ENCODE measurements at places on chromosomes 4 and X.
A peak's percentile ranks its signal among the peaks of the same experiment; 100 is the strongest.

DNA sequence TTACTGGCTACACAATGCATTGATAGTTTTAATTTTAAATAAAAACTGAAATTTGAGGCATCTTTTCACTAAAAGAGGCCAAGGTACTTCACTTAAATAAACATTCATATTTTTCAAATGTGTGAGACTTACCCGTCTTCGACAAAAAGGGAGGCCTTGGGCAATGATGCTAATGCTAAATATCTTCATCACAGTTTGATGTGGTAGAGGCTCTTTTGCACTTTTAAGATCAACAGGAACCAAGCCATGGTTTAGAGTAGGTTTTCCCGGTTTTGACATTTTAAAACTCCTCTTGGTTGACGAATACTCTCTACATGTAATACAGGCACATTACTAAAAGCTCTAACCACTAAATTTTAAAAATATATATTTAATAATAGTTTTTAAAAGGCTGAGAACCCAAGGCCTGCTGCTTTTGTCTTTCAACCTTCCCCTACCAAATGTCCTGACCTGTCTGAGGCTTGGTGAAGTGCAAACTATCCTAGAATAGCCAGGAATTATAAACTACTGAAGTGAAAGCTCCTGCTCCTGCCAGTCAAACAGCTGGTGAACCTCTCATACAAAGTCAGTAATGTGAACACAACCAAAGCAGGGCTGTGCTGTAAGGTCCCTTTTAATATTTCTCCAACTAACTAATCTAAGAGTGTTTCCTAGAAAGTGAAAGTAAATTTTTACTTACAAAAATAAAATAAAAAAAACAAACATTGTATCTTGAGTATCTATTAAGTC is 153.7 kb downstream of the FBXW7 start:
- no peak for DNase-seq

DNA sequence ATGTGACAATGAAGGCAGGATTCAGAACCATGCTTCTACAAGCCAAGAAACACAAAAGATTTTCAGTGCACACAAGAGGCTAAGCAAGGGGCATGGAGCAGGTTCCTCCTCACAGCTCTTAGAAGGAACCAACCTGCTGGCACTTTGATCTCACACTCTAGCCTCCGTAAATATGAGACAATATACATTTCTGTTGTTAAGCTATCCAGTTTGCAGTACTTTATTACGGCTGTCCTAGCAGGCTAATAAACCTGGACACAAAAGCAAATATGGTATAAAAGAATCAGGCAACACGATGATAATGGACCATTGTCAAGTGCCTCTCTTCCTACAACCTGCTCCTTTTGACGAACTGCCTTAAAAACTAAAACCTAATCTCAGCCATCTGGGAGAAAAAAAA is 114.5 kb downstream of the ZAR1 start:
- DNase-seq, result peak; percentile 32

DNA sequence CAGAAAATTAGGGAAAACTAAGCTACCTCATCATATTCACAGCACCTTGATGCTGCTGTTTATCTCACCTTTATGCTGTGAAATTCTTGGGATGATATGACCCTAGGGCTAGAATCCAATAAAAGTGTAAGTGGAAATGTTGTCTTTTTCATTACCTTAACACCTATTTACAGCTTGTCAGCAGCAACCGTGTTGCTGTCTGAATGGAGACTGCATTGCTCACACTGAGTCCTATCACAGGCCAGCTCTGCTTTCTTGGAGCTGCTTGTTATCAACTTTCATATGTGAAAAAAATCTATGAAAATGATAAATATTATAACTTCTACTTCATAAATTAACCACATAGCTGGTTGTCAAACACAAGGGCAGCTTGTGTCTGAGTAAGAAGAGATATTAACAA is 789.5 kb downstream of the TECRL start:
- no peak for DNase-seq

GRCh38 chrX:106670631-106671030 is 55.9 kb upstream of the RNF128 start:
- no peak for DNase-seq

DNA sequence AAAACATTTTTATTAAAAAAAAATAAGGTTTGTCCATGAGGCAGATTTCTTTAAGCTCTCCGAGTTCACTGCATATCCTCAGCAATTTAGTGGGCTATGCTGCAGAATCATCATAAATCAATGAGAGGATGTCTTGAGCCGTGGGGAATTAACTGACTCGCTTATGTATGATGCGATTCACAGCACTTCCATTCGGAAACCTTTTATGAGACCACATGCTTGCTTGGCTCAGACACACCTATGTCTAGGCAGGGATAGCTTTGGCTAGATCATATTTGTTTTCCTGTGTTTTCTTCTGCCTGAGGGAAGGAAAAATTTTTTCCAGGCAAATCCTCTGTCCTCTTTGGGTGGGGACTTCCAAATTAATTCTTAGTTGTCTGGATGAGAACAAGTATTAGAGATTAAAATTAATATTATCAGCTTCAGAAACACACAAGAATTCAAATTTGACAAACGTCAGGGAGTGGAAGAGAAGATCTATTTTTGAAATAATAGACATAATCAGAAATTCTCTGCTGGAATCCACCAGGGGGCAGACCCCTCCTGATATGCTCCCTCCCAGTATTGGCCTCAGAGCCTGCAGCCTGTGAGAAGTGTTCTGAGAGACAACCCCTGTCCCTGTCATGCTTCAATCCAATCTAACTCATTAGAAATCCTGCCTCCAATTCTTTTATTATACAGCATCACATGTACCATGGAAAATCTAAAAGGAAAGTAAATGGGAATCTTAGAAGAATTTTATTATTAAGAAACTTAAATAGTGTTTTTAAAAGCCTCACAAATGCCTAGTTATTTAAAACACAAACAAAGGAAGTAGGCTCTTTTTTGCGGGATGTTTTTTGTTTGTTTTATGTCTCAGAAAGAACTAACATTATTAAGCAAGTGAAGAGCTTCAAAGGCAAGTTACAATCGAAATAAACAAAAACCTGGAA is 345.1 kb upstream of the TACR3 start:
- DNase-seq, result peak; percentile 1

- DNase-seq, result no peak
Measured at GRCh38 chr4:39363773-39364393, 2.3 kb downstream of the RFC1 start.

GRCh38 chr4:165668694-165669093 is 204.3 kb upstream of the TLL1 start:
- no peak for DNase-seq

DNA sequence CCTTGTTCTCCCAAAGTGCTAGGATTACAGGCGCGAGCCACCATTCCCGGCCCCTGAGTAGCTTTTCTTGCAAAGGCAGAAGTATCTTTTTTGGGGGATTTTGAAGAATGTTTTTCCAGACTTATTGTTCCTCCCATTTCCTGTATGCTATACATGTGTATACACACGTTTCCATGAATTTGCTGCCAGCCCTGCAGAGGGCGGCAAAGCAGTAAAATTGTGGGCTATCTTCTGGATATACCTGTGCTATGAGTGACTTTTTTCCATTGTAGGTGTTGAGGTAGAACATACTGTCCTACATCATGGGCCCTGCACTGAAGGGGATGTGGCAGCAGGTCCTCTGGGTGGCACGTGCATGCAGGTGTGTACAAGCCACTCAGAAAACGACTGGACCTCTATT is 16.9 kb upstream of the MED28 start:
- no peak for DNase-seq

Data from NCI-H187 (cell line).